Activated CD8-positive, alpha-beta memory T cell treated with anti-CD3 and anti-CD28 coated beads for 48 hours (primary cell): ENCODE measurements at places on chromosomes 12 and 14.

GRCh38 chr12:16063726-16064125 lies 152.6 kb downstream of the DERA start:
- no peak for DNase-seq

DNA sequence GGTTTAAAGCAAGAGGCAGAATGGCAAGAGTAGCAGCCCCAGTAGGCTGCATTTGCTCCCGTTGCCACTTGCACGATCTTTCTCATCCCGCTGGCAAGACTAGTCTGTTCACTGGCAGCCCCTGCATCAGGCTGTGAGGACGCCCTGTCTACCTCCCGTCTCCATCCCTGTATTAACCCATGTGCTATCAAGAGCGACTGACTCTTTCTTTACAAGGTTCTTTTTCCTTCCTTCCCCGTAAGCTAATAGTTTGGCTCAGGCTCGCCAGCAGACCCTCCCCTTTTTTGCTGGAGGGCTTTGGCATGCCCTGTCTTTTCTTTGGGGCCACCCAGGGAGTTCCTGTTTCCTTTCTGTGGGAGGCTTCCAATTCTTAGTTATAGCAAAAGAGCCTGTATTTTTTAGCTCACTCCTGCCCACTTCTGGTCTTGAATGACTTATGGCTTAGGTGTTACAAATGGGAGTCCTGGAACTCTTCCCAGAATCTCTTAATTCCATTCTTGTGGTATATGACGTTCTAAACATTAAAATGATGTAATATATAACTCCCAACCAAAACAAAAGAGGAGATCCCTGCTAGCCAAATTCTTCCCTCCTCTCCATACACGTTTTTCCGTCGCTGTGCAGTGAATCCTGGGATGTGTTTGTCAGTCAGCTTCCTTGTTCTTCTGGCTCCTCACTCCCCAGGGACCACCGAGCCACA lies 149.0 kb downstream of the PRKCH start:
- DNase-seq, result no peak

DNA sequence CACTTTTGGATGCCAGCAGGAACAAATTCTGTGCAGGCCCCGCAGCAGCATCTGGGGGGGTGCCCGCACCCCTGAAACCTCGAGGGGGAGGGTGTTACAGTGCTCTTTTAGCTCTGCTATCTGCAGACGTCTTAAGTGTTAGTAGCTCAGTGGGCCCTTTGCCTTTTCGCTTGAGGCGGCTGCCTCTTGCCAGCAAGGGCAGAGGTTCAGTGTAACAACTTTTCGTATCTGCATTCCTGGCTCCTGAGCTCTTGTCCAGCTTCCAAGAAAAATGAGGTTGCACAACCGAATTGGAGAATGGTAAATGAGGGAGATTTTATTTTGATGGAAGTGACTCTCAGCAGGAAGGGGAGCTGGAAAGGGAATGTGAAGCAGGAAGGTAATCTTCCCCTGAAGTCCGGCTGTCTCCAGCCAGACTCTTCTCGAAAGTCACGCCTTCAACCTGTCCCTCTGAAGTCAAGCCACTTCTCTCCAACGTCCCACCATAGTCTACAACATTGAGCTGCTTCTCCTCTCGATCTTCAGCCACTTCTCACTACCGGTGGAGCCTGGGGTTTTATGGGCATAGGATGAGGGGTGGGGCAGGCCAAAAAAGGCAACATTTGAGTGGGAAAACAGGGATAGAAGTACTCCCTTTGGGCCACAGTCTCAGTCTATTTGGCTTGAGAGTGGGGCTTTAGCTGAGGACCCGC lies 17.8 kb downstream of the TAS2R50 start:
- no peak for DNase-seq

DNA sequence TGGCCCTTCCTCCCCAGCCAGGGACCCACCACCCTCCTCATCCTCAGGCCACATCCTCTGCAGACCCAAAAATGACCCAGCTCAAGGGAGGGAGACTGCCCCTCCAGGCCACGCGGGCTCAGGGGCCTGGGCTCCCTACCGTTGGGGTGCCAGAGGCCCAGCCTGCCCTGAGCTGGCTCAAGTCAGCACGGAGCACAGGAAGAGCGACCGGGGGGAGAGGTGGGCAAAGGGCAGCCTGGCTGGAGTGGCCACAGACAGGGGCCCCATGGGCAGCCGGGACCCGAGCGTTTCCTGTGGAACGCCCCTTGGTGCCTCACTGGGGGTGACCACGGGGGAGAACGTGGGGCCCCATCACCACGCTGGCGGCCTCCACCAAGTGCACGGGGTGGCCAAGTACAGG lies 10.7 kb downstream of the JAG2 start:
- DNase-seq, result no peak

DNA sequence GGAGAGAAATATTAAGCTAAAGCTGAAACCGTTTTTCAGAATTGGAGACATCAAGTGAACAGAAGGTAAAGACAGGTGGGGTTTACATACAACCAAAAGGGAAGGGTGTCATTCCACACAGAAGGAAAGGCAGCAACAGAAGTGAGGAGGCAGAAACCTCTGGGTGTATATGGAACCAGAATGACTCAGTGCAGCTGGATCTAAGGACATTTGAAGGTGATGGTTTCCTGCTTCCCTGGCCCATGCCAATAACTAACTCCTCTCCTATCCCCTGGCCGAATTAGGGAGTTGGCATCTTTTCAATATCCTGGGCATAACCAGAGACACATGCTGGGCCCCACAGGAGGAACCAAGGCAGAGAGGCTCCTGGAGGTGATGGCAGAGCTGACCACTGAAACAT lies 8.4 kb downstream of the NCKAP5L start:
- no peak for DNase-seq
